ENCODE measurements at places on chromosomes 7 and 10.

GRCh38 chr10:109882251-109883057, 40.9 kb downstream of the XPNPEP1 start:
- no peak for DNase-seq

- no peak for DNase-seq
Measured at GRCh38 chr10:120077707-120078492, 185.4 kb downstream of the SEC23IP start.

DNA sequence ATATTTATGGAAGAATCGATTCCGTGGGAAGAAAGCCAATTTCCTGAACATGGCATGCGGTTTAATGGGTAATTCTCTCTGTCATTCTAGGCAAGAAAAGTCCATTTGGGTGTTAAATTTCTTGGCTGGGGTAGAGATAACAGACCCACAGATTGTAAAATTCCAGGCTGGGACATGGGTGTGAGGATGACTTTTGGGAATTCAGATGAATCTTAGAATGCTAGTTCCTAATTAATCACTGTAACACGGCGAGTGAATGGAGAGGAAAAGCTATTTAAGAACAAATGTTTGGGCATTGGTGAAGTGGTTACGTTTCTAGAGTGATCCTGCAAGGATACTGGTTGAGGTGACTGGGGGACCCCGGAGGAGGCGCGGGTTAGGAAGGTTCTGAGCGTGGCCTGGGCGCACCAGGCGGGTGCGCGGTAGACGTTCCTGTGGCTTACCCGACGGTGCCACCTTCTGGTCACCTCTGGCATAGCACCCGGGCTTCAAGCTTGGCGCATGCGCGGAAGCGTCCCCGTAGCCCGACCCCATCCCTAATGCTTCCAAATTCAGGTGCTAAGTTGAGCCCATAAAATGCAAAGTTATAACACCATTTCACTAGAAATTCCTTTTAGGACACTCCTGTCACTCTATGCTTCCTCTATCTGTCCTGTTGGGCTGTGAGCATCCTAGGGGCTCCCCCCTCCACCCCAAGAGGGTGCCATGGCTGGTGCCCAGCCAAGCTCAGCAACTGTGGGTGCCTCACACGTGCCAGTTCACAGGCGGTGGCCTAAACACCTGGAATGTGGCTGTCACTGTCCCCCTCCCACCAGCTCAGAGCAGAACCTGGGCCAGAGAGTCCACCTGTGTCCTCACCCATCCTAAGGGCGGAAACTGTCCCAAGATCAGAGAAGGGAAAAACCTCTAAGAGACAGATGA, 104.4 kb downstream of the PTPRE start:
- DNase-seq: peak; percentile 85

- DNase-seq: no peak
Measured at GRCh38 chr7:135718794-135719437, 9.1 kb downstream of the SLC13A4 start.

DNA sequence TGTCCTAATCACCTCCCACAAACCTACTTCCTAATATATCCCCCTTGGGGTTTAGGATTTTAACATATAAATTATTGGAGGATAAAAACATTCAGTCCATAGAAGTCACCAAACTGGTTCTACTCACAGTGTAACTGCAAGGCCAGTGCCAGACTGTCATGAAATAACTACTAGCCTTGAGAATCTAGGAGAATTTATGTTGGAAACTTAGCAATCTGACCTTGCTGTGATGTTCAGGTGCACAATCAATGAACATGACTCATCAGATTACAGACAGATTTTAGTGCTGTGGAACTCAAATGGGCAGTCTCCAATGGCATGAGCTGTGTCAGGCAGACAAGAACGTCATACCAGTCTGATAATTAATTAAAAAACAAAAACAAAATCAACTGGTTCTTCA, 571.4 kb upstream of the IGFBP3 start:
- DNase-seq: no peak

DNA sequence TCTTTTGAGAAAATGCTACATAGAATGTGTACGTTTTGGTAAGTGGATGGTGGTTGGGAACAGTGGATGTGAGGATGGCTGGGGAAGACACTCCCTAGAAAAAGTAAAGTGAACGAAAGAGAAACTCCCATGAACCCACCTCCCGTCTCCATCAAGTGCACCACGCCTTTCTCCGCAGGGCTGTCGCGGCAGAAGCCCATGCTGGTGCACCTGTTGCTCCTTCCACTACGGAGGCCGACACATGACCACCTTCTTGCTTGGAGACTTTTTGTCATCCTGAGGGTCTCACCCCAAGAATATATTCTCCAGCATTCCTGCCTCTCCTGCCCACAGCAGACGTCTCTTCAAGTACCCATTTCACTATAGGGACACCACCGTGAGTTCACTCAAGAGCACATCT, 630.4 kb upstream of the PFKP start:
- no peak for DNase-seq

DNA sequence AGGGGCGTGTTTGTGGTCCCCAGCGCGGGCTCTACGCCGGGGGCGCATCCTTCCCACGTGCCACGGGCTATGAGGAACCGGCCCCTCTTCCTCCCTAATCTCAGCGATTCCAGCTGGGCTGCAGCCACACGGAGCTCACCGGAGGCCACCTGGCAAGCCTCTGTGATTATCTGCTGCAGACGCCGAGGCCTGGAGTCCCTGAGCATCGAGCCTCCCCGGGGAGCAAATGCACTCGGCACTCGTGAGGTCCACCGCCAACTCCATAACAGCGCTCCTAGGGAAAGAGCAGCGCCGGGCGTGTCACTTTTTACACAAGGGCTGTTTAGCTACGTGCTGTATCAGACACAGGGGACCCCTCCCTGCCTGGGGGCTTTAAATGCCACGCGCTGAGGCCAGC, 101.2 kb downstream of the DYNC2I1 start:
- no peak for DNase-seq

Measured in activated CD4-positive, alpha-beta T cell treated with anti-CD3 and anti-CD28 coated beads, Interleukin-2, amount 10 ng/mL, durations not matched to agents 7 days and 5 days (primary cell).